ENCODE measurements at places on chromosomes 5 and 9.
A peak's percentile ranks its signal among the peaks of the same experiment; 100 is the strongest.

DNA sequence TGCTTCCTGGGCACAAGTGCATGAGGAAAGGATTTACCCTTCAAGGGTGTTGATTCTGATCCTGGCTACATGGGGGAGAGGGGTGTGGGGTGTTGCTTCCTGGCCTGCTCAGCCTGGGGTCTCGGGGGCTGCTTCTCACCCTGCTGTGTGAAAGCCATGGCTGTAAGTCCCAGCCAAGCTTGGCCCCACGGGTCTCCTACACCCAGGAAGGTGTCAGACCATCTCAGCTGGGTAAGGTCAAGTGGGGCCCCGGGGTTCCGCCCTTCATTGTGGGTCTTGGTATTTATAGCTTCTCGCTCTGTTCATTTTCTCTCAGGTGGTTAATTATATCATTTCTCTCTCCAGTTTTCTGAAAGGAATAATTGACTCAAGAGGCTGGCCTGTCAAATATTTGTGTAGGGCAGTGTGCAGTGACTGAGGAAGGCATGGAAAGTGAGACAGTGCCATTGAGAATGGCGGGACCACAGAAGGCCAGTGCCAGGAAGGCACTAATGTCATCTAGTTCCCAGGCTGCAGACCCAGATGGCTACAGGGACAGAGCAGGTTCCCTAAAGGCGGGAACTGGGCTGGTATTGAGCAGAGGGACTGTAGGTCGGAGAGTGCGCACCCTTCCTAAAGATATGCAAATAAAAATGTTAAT is 126.0 kb downstream of the FOXD1 start:
- no peak for DNase-seq

DNA sequence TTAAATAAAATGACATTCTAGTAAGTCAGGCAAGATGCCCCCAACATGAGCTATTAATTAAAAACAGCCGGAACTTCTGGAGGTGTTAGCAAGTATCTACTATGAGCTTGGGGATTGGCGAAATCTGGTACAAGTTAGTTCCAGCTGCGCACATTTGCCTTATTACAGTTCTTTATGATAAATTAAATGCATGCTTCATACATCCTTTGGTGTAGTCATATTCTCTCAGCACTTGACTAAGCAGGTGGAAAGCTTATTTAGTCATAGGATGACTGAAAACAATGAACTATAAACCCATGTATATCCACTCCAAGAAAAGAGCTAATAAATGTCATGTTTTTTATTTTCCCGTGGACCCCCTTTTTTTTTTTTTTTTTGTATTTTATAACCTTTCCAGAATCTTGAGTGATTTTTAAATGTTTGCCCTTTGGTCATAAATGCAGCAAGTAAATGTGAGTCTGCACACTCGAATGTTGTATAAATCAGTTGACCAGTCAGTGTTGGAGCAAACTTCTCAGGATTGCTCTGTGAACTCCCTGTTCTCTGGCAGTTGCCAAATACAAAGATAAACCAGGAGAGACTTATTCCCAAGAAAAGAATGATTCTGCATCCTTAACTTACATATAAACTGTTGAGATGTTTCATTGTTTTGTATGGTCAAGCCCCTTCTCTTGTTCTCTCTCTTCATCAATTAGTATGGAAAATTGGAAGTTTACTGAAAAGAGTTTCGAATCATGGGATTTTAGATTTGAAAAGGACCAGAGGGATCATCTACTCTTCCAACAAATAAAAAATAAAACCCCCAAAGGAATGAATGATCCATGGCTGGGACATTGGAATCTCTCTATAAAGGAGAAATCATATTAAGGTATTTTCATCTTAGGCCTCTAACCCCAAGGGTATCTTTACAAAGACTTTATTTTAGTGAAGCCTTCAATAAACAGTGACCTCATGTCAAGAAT is 38.3 kb downstream of the PIK3R1 start:
- DNase-seq: no peak

GRCh38 chr9:130024597-130024994 is 18.4 kb downstream of the FNBP1 start:
- DNase-seq: no peak

GRCh38 chr5:141826674-141827073 is 51.5 kb downstream of the PCDH1 start:
- no peak for DNase-seq

DNA sequence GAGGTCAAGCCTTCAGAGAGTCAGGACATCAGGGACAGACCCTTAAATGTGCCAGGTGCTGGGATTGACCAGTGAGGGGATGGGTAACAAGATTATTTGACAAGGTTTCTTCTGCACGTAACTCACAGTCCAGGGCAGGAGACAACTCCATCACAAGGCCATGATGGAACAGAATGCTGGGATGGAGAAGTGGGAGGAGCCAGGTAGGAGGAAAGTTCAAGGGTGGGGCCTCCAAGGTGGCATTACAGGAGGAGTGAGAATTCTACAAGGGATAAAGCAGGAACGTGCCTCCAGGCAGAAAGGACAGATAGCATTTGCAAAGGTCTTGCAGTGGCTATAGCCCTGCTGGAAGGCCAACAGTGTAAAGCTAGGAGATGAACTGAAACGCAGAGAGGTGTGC is 102.2 kb downstream of the FGF18 start:
- no peak for DNase-seq

DNA sequence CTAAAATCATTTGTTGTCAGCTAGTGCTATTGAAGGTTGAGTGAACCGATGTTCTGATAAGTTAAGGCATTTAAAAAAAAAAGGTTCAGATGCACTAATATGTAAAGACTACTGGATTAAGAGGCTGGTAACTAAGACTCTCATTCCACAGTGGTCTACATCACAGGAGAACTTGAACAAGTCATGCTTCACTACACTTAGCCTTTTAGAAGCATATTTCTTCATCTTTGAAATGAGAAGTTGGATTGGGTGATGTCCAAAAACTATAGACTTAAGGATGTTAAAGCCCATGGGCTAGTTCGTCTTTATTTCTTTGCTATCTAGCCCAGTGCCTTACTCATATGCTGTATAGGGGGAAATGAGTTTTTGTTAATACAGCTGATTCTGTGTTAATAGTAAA is 107.2 kb downstream of the NDUFS4 start:
- no peak for DNase-seq

DNA sequence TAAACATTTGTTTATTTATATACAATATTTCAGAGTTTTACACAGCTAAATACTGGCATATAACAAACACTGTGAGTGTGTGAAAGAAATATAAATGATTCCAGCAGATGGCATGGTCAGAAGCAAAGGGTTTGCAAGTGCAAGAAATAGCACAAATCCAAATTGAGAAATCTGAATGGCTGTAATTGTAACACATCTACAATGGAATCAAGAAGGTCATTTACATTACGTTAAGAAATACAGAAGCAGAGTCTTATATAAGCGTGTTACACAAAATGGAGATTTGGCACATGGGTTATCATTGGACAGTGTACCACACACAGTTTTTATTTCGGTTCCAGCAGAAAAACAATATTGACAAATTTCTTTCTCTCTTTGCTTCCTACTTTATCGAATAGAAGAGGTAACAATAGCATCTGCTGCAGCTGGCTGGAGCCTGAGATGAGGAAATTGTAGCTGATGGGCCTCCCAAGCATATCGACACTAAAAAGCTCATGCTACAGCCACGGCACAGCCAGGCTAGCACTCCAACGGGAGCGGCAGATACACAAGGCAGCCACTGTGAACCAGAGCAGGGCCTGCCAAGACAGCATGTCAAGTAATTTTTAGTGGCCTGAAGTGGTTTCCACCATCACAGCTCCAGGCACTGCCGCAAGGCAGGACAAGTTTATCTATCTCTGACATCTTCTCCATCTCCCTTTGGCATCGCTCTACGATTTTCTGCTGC is 564.6 kb upstream of the DMAC1 start:
- no peak for DNase-seq

DNA sequence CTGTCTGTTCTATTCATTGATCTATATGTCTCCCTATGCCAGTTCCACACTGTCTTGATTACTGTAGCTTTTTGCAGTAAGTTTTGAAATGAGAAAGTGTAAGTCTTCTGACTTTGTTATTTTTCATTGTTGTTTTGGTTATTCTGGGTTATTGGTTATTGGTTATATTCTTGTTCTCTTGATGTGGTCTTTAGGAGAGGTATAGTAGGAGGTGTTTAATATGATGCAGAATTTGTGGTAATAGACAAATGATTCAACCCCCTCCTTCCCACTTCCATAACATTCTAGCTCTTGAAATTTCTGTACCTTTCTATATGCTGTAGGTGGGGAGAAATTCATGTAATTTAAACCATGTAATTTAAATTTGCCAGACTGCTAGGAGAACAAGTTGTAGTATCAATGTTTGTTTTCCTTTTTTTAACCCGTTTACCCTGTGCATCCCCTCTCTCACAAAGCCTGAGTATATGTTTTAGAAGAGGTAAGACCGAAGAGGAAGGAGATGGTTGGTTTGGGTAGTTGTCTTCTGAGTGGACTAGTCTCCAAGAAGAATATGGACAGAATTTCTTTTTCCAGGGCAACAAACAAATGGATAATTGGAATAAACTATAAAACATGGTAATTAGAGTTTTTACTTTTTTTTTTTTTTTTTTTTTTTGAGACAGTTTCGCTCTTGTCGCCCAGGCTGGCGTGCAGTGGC is 19.2 kb downstream of the ANKHD1 start:
- DNase-seq: no peak

GRCh38 chr5:75239681-75240080 is 3.0 kb upstream of the ANKRD31 start:
- DNase-seq: no peak

GRCh38 chr5:68843624-68844364 is 250.0 kb upstream of the SLC30A5 start:
- no peak for DNase-seq

DNA sequence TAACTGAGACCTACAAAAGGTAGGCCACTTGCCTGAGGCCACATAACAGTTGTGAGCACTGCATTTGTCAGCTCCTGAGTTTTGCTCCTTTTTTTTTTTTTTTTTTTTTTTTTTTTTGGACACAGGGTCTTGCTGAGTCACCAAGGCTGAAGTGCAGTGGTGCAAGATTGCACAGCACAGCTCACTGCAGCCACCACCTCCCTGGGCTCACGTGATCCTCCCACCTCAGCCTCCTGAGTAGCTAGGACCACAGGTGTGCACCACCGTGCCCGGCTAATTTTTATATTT is 37.1 kb downstream of the LAMC3 start:
- DNase-seq: no peak

DNA sequence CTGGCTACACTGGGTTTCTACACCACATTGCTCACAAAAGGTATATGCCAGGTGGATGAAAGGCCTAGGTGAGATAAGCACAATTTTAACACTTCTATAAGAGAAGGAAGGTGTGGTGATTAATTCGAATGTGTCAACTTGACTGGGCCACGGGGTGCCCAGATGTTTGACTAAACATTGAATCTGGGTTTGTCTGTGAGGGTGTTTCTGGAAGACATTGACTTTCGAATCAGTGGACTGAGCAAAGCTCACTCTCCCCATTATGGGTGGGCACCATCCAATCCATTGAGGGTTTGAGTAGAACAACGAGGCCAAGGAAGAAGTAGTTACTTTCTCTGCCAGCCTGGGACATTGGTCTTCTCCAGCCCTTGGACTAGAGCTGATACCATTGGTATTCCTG is 78.2 kb upstream of the COL5A1 start:
- DNase-seq: no peak

GRCh38 chr5:42889311-42889933 is 77.7 kb upstream of the SELENOP start:
- DNase-seq: peak; percentile 64

- DNase-seq: no peak
Measured at GRCh38 chr5:8456846-8457186, 587.9 kb downstream of the MTRR start.

GRCh38 chr5:968881-969280 is 39.7 kb upstream of the NKD2 start:
- no peak for DNase-seq

GRCh38 chr5:142495531-142495930 is 170.7 kb upstream of the SPRY4 start:
- DNase-seq: no peak

DNA sequence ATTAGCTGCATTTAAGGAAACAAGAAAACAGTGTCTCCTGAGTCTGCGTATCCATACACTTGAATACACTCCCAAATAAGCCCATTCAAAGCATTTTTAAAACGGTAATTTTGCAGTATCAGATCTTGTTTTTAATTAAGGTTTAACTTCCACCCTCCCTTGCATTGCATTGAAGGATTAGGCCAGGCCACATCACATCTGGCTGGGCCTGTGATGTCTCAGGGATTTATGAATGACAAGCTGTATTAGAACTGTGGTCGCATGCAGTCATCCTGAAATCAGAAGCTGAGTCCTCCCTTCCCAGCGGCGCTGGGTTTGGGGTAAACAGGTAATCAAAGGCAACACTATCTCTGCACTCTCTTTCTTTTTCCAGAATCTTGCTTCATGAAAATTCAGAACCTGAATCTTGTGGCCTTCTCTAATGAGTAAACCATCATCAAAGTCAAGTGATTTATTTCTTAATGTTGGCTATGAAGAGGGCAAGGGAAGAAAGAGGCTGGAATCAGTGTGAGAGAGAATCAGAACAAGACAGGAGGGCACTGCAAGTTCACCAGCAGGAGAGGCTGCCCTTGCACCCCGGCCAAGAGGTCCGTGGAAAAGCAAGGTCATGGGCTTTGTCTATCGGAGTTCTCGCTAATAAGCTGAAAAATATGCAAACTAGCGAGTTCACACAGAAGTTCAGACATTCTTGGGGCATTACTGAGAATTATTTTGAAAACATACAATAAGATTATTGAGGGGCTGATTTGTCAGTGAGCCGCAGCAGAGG is 80.0 kb upstream of the ZSWIM6 start:
- DNase-seq: no peak

GRCh38 chr9:88777498-88778312 is 213.6 kb upstream of the S1PR3 start:
- no peak for DNase-seq

GRCh38 chr9:90288275-90288639 is 354.4 kb downstream of the DIRAS2 start:
- DNase-seq: no peak

DNA sequence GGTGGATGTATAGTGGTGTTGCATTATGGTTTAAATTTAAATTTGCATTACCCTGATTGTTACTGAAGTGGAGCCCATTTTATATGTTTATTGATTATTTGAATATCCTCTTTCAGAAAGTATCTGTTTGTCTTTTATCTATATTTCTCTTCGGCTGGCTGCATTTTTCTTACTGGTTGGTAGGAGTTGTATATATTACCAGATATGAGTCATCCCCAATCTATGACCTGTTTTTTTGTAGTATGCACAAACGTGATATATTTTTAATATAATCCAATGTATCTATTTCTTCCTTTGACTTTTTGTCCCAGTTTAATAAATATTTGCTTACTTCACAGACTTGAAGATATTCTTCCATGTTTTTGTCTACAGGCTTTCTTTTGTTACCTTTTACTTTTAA is 29.3 kb upstream of the CAMK4 start:
- DNase-seq: no peak

DNA sequence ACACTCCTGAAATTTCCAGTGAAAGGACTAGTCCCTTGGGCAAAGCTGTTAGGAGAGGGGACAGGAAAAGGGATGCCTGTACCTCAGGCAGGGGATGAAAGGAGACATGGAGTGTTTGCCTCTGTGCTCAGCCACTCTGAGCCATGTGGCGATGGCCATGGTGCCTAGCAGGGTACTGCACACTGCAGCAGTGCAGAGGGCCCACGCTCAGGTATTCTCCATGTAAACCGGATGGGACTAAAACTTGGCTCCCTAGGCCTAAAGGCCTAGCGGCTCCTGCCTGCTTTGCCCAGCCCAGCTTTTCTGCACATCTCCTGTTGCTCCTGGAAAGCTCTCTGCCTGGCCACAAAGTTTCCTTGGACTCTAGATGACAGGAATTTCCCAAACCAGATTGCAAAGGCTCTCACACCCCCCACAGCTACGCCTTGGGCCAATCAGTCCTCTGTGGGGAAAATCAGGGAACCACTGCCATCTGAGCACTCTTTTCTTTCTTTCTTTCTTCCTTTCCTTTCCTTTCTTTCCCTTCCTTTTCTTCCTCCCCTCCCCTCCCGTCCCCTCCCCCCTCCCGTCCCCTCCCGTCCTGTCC is 44.3 kb downstream of the HABP4 start:
- DNase-seq: no peak

Data from activated naive CD4-positive, alpha-beta T cell treated with Interleukin-2 at 50 U/mL for 16 hours (primary cell).